ENCODE measurements at places on chromosomes 3 and 15. TPM values are rescaled to one million over a fixed set of nuclear protein-coding genes. Genes with fewer than 3 reads are reported as not detected.

DNA sequence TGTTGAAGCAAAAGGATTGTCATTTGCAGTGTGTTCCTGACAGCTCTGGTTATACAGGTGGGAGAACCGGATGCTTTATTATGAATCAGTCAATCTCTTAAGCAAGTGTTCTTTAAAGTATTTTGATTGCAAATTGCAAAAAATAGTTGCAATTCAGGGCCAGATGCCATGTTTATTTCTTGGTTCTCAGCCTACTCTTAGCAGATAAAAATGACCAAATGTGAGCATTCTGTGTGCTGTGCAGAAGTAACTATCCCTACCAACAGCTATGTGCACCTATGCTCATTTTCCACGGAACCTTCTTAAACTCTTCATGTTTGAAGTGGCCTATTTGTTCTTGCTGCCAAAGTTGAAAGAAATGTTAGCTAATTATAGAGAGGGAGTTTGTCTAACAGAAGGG is 262.3 kb upstream of the RASGRP1 start:
- DNase-seq = no peak

DNA sequence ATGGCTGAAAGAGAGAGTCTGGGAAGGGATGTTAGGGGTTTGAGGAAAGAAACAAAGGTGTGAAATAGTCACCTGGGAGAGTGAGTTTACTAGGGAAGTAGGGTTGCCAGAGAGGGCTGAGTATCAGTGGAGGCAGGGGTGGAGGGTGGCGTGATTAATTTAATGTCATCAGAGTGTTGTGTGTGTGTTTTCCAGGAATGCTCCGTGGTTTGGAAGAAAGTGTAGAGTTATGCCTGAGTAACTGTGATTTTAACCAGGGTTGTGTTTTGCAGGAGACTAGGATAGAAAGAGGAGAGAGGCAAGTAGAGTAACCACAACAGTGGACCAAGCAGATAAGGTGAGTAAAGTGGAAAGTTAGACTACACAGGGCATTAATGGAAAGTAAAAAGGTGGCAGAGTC is 27.2 kb downstream of the PLD1 start:
- DNase-seq = no peak

- DNase-seq = no peak
Measured at GRCh38 chr3:27637346-27637995, 84.7 kb downstream of the EOMES start.

DNA sequence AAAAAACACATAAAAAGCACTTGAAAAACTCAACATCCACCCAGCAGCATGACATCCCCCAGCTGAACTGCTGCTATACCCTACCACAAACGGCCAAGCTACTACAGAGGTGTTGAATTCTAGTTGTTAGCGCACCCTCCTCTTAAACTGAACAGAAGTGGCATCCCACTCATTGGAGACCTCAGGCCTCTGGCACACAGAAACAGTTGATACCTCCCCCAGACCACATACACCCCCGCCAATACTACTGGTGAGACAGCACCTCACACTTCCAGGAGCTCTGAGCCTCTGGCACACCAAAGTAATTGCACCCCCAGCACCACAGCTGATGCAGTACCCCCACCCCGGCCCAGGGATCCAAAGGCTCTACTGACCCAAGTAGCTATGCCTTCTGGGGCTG is 190.2 kb downstream of the SCAPER start:
- DNase-seq = no peak

GRCh38 chr3:108062051-108062450 is 28.8 kb downstream of the CD47 start:
- DNase-seq = no peak

DNA sequence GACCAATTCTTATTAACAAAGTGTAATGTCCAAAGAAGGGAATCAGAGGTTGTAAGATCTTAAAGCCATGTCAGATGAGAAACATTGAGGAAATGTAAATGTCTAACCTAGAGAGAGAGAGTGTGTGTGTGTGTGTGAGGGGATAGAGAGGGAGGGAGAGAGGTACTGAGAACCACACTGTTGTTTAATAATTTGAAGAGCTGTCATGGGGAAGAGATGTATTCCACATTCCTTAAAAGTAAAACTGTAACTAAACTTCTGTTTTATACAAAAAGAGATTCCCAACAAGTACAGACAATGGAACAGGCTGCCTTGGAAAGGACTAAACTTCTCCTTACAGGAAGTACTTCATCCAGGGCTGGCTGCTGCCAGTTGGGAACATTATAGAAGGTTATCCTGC is 68.9 kb upstream of the BOC start:
- no peak for DNase-seq

GRCh38 chr3:190424478-190425439 is 24.9 kb downstream of the TMEM207 start:
- peak; percentile 16 for DNase-seq

DNA sequence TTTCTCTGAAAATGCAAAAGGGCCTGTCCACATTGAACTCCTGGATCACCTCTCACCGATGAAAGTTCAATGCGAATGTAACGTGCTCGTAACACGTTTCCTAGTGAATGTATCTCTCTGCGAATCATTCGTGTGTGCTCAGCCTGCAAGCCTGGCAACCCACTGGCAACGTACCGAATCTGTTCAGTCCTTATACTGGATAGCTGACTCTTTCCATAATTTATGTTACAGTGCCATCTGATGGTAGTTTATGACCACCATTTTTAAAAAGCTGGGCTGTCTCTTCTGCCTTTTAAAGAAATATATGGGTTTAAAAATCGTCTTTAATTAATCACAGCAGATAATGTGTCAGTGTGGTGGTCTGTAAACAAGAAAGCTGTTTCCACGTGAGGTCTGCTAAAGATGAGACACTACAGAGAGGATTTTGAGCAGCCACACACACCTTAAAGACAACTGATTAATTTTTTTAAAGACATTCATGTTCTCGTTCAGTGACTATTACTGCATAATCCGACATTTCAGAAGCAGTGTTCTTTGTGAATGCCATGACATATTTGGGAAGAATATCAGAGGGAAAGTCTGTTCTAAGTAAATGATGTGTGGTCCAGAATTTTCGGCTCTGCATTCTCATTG is 69.4 kb upstream of the FOXP1 start:
- peak; percentile 17 for DNase-seq

- peak; percentile 27 for DNase-seq
Measured at GRCh38 chr3:194058189-194058571, 77.8 kb upstream of the HES1 start.

GRCh38 chr3:16790432-16791400 is 94.0 kb upstream of the PLCL2 start:
- DNase-seq = no peak

DNA sequence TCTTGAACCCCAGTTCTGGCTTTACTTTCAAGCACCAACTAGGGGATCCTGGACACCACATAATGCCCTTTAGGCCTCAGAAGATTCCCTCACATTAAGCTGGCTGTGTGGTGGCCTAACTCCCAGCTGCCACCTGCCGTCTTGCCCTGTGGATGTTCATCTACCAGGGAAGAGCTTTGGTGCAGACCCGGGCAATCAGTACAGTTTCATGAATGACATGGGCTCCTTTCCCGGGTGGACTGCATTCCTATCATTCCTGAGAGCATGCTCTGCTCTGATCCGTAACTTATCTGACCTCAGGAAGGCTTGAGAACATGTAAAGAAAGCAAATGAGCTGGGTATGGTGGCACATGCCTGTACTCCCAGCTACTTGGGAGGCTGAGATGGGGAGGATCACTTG is 50.0 kb upstream of the GSK3B start:
- no peak for DNase-seq

DNA sequence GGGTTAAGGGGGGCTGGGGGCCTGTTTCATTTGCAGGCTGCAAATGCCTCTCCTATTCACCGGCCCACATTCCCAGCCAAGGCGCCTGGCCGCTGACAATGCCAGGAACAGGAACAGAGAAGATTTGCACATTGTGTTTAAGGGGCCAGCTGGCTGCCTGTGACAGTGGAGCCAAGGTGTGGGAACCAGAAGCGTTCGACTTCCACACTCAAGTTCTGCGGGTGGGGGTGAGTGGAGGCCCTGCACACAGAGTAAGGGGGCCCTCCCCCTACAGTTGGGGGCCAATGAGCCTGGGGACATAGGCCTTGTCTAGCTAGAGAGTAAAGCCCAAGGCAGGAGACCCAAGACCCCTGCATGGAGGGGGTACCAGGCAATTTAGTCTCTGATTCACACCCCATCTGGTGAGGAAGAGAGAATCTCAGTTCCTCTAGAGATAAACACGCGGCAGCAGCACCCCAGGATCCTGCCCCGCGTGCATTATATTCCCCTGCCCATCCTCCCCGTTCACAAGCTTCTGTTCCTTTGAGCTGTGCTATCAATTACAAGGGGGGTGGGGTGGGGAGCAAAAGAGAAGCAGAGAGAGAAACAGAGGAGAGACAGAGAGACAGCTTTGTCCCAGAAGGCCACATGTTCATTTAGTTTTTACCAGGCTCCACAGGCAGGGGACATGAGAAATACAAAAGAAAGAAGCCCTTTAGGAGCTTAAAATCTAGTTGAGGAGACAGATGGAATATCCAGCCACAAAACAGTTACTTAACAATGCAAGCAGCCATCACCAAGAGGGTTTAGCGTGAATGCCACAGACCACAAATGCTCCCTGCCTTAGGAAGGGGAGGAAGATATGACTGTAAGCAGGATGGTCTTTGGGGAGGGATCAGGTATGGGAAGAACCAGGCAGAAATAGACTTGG is 9.2 kb downstream of the IGDCC3 start:
- DNase-seq = no peak

DNA sequence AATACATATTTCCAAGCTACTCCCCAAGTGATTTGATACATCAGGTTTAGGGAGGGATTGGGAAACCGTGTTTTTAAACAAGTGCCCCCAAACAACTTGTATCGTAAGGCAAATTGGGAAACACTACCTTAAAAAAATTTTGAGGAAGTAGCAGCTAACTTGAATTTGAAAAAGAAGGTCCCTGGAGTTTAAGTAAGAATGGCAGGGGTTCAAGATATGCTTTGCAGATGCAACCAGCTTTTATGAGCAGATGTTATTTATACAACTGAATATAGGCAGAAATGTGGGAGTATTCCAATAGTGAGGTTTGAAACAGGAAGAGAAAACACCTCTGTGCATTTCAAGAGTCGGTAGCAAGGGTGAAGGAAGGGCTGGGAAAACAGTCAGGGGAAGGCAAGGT is 139.6 kb downstream of the IL20RB start:
- no peak for DNase-seq

DNA sequence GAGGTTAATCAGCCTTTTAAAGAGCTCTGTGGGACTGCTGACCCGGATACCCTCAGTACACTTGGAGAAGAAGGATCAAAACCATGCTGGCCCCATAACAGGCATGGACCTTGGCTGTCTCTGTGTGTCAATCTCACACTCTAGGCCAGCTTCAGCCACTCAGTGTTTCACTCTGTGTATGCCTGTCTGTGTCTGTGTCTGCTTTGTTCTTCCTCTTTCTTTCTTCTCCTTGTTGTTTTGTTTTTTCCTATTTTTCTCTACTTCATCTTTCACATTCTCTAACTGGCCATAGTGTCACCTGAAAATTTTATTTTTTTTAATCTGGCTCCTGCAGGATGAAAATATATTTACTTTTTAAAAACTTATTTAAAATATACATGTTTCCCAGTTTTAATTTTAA is 51.1 kb downstream of the SERP1 start:
- peak; percentile 57 for DNase-seq

GRCh38 chr15:53448232-53449015 is 311.0 kb downstream of the WDR72 start:
- DNase-seq = no peak

DNA sequence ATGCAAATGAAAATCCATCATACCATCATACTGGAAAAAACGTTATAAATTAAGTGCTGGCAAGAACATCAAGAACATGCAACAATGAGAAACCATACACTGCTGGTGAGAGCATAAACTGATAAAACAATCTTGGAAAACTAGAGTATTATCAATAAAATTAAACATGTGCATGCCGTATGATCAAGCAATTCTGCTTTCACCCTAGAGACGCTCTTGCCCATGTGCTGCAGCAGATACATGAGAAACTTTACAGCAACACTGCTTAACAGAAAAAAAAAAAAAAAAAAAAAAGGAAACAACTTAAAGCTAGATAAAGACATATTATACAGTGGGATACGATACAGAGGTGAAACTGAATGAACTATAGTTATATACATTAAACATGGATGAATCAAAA is 21.8 kb downstream of the SPG11 start:
- DNase-seq = no peak

- DNase-seq = no peak
Measured at GRCh38 chr3:56691165-56692000, 8.3 kb upstream of the TASOR start.

DNA sequence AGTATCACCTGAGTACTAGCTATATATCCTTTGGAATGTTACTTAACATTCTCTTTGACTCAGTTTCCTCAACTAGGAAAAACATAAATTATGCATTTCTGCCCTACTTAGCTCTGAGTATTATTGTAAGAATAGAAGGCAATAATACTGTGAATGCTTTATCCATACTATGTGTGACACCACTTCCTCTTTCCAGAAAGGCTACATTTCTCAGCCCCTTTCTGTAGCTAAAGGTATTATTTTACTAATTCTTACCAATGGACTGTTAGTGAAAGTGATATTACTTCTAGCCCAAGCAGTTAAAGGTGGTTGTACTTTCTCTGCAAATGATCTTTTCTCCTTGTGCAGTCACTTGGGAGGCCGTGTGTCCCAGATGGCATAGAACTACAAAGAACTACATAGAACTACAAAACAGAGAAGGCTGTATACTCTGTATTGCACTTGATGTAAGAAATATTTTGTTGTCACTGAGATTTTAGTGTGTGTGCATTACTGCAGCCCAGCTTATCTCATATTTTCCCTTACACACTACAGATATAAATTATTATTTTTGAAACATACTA is 35.1 kb downstream of the MYH15 start:
- no peak for DNase-seq

- no peak for DNase-seq
Measured at GRCh38 chr15:37550360-37551024, 383.9 kb upstream of the TMCO5A start.

The CCRL2 gene
- total RNA-seq = 3.3 TPM

The RTP3 gene
- not detected for total RNA-seq

The CFAP20DC gene
- 3.5 TPM for total RNA-seq

The CCR9 gene
- not detected for total RNA-seq

The ANKRD34C gene
- not detected for total RNA-seq

The CEP19 gene
- total RNA-seq = 2.5 TPM
